ENCODE measurements at places on chromosomes 4 and X. TPM values are rescaled to one million over a fixed set of nuclear protein-coding genes. Genes with fewer than 3 reads are reported as not detected.

IL13RA2 gene
- 1.2 TPM for total RNA-seq

CLTRN gene
- total RNA-seq: 0.40 TPM

C1QTNF7 gene
- total RNA-seq: 9.5 TPM

DNA sequence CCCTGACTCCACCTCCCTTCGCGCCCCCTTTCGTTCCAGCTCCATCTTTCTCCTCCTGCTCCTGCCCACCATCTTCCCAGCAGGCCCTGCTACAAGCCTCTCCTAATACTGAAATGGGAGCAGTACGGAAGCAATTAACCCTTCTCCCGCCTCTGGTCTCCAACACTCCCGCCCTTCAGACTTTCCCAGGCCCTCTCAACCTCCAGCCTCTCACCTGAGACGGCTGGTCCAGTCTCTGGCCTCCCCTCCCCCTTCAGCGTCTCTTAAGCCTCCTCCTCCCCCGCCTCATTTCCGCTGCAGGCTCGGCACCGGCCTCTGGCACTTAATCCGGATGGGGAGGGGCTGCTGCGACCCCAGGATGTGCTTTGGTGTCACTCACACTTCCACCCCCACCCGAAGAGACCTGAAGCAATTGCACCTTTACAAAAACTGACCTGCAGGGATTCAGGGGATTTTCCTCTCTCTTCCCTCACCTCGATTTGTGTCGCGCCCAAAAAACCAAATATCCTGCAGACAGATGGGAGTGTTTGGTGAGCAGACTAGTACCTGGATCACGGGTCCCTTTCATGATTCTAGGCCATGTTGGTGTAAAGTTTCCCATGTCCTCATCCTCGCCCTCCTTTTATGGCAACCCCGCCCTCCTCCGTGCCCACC, 657 bp downstream of the TCEAL8 start:
- no peaks in the 10 kb centered on the region for H3K4me1 ChIP-seq
- H3K27ac ChIP-seq: peak overlapping the region; percentile 80
- H3K36me3 ChIP-seq: no peaks in the 10 kb centered on the region
- no peaks in the 10 kb centered on the region for H3K27me3 ChIP-seq
- DNase-seq: peak; percentile 73

GRCh38 chr4:109701566-109702410, 1.5 kb downstream of the CASP6 start:
- peak; percentile 8 for DNase-seq
- H3K27ac ChIP-seq: no peak overlapping the region
- peaks cover 14% of the 10 kb centered on the region for H3K4me1 ChIP-seq
- H3K4me3 ChIP-seq: peak overlapping the region; percentile 61
- no peaks in the 10 kb centered on the region for H3K27me3 ChIP-seq

GRCh38 chr4:120874792-120875774, 47.4 kb downstream of the PRDM5 start:
- H3K4me1 ChIP-seq: no peaks in the 10 kb centered on the region
- H3K27ac ChIP-seq: no peak overlapping the region
- no peaks in the 10 kb centered on the region for H3K36me3 ChIP-seq
- no peak overlapping the region for H3K4me3 ChIP-seq
- no peaks in the 10 kb centered on the region for H3K27me3 ChIP-seq

GRCh38 chr4:174505892-174506291, 16.4 kb downstream of the HPGD start:
- no peaks in the 10 kb centered on the region for H3K36me3 ChIP-seq
- no peak overlapping the region for H3K27ac ChIP-seq
- no peaks in the 10 kb centered on the region for H3K4me1 ChIP-seq
- H3K4me3 ChIP-seq: no peak overlapping the region
- no peak for DNase-seq

- no peaks in the 10 kb centered on the region for H3K4me1 ChIP-seq
- no peak within 1 kb of the TSS for H3K27ac ChIP-seq
- no peak for DNase-seq
- H3K27me3 ChIP-seq: no peaks in the 10 kb centered on the region
- H3K36me3 ChIP-seq: no peaks in the 10 kb centered on the region
These were observed at the start of gene HEPH for GRCh38 chrX:66163849-66164411. TSS of gene HEPH (plus strand) at chrX:66164247. CDS start at chrX:66170571, 6,324 bp downstream.

- peaks cover 25% of the 10 kb centered on the region for H3K4me1 ChIP-seq
- H3K4me3 ChIP-seq: peak within 1 kb of the TSS; percentile 52
- H3K27ac ChIP-seq: peak within 1 kb of the TSS; percentile 84
- H3K36me3 ChIP-seq: no peaks in the 10 kb centered on the region
- peak; percentile 86 for DNase-seq
These were observed at the start of the genes ABCD1 and BCAP31 for GRCh38 chrX:153724252-153725038. TSS of gene ABCD1 (plus strand) at chrX:153724856. CDS start at chrX:153725267, 411 bp downstream. TSS of gene BCAP31 (minus strand) at chrX:153724387. CDS start at chrX:153723244, 1,143 bp downstream.

DNA sequence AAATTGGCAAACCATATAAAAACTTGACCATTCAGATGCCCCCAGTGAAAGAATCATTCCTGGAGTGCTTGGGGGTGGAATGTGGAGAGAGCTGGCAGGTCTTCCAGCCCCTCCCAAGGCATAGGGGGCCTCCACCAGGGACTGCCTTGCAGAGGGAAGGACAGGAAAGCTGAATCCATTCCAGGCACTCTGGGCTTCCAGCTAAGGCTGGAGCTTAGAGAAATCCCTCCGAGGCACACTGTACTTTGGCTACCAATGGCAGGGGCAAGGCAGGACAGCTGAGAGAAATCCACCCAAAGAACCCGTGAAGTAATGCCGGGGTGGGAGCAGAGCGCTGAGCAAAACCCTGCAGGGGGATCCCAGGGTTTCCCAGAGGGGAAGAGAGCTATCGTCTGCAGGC, 4.0 kb downstream of the CENPU start:
- no peak overlapping the region for H3K27ac ChIP-seq
- peaks cover 20% of the 10 kb centered on the region for H3K4me1 ChIP-seq
